ENCODE measurements at places on chromosomes 12 and 14.

DNA sequence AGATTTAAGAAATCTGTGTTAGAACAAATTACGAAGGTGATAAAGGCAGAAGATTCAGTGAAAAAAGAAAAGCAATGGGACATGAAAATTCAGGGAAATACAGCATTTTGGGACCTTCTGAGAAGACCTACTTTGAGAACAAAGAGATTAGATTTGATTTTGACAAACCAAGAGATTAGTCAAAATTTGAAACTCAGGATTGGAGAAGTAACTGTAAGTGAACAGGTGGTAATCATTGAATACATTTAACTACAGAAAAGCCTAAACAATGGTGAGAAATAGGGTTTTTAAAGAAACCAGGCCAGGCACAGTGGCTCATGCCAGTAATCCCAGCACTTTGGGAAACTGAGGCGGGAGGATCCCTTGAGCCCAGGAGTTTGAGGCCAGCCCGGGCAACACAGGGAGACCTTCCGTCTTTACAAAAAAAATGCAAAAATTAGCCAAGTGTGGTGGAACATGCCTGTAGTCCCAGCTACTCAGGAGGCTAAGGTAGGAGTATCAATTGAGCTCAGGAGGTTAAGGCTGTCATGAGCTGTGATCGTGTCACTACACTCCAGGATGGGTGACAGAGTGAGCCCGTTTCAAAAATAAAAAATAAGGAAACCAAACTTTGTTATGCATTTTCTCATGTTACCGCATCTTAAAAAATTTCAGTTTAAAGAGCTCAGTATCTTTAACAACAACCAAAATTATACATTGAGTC is 8.9 kb upstream of the SAV1 start:
- DNase-seq, result no peak

DNA sequence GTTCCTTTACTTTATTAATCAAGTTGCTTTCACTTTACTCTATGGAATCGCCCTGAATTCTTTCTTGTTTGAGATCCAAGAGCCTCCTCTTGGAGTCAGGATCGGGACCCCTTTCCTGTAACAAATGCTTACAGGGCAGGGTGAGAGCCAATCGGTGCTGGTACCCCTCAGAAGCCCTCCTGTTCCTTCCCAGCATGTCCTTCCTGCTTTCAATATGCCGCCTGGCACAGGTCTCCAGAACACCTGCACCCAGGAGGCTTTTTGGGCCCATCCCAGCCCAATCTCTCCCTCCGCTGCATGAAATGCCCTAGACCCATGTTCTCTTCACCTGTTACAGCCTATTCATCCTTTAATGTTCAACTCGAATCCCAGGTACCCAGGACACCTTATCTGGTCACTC is 122.2 kb downstream of the FOXN3 start:
- DNase-seq, result no peak

GRCh38 chr14:57831981-57832380 is 33.9 kb downstream of the SLC35F4 start:
- DNase-seq, result no peak

- no peak for DNase-seq
Observed at GRCh38 chr12:25323581-25323982, 72.9 kb upstream of the KRAS start.

DNA sequence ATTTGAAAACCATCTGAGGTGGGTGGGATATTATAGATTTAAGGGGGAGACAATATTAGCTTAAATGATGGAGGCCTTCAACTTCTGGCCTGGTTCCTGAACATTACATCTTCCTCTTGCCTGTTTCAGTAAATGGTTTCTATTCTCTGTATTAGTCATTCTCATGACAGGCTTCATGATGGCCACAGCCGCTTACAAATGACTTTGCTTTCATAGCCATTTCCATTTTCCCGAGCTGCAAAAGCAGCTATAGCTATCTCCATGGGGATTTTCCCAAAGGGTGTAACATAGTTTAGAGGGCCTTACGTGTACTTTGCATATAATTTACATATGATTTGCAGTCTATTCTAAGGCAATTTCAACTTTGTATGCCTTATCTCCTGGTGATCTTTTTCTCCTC is 121.8 kb downstream of the NRXN3 start:
- DNase-seq, result no peak

DNA sequence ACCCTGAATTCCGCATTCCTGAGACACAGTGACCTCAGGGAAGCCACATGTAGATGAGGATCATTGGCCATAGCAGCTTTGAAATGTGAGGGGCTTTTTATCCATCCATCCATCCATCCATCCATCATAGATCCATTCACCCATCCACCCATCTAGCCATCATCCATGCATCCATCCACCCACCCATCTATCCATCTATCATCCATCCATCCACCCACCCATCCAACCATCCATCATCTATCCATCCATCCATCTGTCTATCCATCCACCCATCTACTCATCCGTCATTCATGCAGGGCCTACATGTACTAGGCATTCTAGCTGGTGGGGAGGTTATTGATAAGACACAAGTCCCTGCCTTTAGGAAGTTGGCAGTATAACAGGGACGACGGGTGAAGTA is 27.9 kb upstream of the CEBPE start:
- no peak for DNase-seq

- no peak for DNase-seq
Observed at GRCh38 chr12:102169922-102170621, 27.6 kb downstream of the PMCH start.

DNA sequence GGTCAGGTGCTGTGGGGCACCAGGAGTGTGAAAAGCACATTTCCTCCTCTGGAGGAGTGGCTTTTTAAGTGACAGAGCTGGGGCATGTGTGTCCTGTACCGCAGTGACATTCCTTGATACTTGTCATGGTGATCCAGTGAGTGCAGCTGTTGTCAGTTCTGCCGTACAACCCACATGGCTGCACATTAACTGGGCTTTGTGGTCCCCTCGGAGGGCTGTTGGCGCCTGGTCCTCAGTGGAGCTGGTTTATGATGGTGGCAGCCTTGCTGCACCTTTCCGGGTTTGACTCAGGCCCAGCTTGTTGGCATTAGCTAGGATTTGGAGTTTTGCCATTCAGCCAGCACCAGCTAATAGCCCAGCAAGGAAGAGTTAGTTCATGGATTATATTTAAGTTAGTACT is 77.0 kb downstream of the SLC25A47 start:
- DNase-seq, result no peak

DNA sequence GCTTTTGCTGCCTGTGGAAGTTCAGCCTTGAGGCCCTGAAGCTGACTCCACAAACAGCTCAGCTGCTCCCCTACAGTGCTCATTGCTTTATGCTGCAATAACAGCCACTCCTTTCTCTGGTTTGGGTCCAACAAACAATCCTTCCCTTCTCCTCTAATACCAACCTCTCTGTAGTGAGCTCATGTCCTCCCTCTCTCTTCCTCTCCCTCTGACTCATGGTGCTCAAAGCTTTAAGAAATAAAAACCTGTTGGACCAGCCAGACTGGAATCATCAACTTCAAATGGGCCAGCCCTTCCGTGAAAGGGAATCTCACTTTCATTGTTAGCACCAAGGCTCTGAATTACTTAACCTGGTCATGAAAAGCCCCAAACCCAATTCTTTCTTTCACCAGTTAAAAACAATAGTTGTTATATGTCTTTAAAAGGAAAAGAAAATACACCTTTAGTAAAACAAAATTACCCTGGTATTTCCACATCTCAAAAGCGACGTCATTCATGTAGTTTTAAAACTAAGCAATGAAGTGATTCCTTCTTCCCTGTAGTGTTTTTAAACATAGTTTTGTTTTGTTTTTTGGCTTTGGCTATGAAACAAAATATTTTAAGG is 126.4 kb downstream of the DUSP6 start:
- DNase-seq, result no peak

- no peak for DNase-seq
Observed at GRCh38 chr14:92264195-92264594, 58.8 kb upstream of the SLC24A4 start.

DNA sequence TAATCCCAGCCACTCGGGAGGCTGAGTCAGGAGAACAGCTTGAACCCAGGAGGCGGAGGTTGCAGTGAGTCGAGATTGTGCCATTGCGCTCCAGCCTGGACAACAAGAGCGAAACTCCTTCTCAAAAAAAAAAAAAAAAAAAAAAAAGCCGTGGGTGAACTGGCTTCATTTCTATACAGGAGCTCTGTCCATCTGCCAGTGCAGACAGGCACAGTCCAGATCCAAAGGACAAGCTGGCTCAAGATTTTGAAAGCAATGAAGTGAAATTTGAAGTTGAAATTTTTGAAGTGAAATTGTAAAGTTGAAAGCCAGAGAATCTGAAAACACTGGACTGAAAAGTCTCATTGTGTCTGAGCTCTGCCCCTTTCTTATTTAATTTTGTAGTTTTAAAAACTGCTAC is 134.7 kb downstream of the CALM1 start:
- DNase-seq, result no peak

Data from NCI-H524 treated with DMSO at 0.1 percent for 48 hours (cell line).